ENCODE measurements at places on chromosomes 16 and 17. TPM values are rescaled to one million over a fixed set of nuclear protein-coding genes. Genes with fewer than 3 reads are reported as not detected.

GRCh38 chr16:31513884-31514283, 5.7 kb upstream of the RUSF1 start:
- no peak overlapping the region for H3K4me3 ChIP-seq
- peaks cover 5% of the 10 kb centered on the region for H3K4me1 ChIP-seq
- no peak overlapping the region for H3K27ac ChIP-seq

GRCh38 chr17:11628374-11628773, 30.1 kb downstream of the DNAH9 start:
- H3K4me3 ChIP-seq, result no peak overlapping the region
- no peaks in the 10 kb centered on the region for H3K36me3 ChIP-seq

DNA sequence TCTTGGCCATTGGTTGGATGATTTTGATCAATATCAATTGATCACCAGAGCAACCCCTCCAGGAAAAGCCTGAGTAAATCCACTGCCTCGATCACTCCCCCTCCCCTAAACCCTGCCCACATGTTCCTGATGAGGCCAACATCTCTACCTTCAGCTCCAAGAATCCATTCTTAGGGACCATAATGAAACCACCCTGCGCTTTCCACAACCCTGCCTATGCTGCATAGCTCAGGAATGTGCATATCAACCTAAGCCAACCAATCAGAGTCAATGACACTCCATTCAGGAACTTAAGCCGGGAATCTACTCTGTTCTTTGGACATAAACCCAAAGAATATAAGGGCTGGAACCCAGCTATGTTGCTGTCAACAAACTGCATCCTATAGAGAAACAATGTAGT, 86.3 kb downstream of the MYH11 start:
- no peak overlapping the region for H3K4me3 ChIP-seq
- H3K27ac ChIP-seq, result no peak overlapping the region
- no peak for DNase-seq
- peaks cover 25% of the 10 kb centered on the region for H3K27me3 ChIP-seq
- H3K4me1 ChIP-seq, result peaks cover 3% of the 10 kb centered on the region
- H3K36me3 ChIP-seq, result peaks cover 2% of the 10 kb centered on the region

PRKCB gene
- total RNA-seq, result not detected

C16orf92 gene
- not detected for total RNA-seq
